ENCODE measurements at places on chromosomes 1 and 21.

GRCh38 chr1:227120826-227121225 is 180.7 kb downstream of the COQ8A start:
- no peak for DNase-seq

GRCh38 chr1:226611301-226611700 is 62.7 kb downstream of the STUM start:
- DNase-seq = no peak

DNA sequence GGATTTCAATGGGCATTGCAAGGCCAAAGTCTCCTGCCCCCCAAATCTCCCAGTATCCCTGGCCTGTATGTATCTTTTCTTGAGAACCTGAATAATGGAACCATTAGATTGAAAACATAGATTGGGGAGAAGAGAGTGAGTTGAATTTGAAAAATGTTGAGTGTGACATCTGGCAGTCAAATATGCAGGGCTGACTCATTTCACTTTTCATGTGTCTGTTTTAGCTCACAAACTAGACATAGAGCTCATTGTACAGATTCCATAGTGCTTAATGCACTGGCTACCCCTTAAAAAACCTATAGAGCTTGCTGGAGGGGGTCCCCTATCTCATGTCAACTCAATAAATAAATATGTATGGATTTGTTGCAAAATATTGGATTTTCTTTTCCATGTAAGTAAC is 30.8 kb downstream of the DDR2 start:
- DNase-seq = no peak

DNA sequence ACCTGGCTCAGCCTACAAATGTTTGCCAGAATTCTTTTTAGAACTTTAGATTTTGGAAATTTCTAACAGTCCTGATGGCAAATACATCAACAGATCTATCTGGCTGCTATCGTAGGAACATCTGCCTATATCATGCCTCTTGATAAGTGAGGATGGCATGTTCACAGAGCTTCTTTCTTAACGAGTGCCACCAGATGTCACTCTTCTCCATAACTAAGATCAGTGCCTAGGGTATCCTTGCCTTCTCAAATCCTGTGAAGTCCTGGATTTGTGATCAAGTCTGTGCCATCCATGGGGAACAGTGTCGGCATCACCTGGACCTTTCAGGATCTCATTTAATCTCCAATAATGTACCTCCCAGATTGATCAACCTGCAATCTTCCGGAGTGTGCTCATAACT is 36.5 kb upstream of the CD5L start:
- no peak for DNase-seq

DNA sequence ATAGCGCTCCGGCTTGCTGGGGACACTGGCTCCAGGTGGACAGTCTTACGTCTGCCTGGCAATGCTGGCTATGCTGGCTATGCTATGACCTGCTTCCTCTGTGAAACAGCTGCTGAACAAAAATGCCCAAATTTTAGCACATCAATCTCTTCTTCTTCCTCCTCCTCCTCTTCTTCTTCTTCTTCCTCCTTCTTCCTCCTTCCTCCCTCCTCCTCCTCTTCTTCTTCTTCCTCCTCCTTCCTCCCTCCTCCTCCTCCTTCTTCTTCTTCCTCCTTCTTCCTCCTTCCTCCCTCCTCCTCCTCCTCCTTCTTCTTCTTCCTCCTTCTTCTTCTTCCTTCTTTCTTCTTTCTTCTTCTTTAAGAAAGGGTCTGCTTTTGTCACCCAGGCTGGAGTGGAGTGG is 401.3 kb downstream of the KIF26B start:
- no peak for DNase-seq
